ENCODE measurements at places on chromosomes 5 and 9.
A peak's percentile ranks its signal among the peaks of the same experiment; 100 is the strongest.

- DNase-seq = no peak
Observed at GRCh38 chr5:124816381-124816780, 69.9 kb upstream of the ZNF608 start.

- no peak for DNase-seq
Observed at GRCh38 chr5:30968971-30969370, 224.5 kb upstream of the CDH6 start.

GRCh38 chr9:93261281-93261680 is 77.3 kb downstream of the WNK2 start:
- DNase-seq = no peak

DNA sequence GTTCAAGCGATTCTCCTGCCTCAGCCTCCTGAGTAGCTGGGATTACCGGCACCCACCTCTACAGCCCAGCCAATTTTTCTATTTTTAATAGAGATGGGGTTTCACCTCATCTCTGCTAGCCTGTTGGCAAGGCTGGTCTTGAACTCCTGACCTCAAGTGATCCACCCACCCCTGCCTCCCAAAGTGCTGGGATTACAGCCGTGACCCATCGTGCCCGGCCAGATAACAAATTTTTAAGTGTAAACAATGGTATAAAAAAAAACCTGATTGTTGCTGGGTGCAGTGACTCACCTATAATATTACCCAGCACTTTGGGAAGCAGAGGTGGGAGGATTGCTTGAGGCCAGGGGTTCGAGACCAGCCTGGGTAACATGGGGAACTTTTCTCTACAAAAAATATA is 28.0 kb upstream of the N4BP3 start:
- no peak for DNase-seq

DNA sequence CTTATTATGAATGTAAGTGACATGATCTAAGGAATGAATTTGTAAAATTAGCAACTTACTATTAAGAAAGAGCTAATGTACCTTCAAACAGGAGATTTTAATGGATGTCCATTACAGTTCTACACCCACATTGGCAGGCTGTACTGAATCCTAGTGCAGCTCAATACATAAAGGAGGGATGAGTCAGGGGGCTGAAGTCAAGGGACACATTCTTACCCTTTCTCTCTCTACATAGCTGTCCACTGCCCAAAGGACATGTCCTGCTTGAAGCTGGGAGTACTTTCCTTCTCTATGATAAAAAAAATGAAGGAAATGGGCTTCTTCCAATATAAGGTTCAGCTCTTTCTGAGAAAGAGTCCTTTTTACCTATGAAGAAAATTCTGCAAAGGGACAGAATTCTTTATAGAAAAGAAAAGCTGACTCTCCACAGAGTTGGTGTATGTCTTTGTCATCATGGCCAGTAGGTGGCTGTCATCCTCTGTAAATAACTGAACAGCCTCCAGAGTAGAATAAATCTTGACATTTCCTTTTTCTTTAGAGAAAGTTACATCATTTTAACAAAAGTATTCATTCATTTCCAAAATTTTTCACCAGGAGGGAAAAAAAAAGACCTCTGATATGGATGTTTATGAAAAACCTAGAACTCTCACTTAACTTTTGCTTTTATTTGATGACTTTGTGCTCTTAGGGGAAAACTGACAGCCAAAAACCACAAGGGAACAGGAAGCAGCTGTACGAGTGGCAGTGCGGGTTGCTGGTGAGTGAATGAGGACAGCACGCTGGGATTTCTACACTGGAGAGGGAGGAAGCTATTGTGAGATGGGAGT is 13.1 kb upstream of the IFNA14 start:
- peak; percentile 18 for DNase-seq

GRCh38 chr9:94932652-94933510 is 206.4 kb downstream of the AOPEP start:
- DNase-seq = no peak

GRCh38 chr5:174411479-174411819 is 312.9 kb upstream of the MSX2 start:
- DNase-seq = no peak

- DNase-seq = no peak
Observed at GRCh38 chr5:157204765-157205164, 24.1 kb downstream of the ITK start.

DNA sequence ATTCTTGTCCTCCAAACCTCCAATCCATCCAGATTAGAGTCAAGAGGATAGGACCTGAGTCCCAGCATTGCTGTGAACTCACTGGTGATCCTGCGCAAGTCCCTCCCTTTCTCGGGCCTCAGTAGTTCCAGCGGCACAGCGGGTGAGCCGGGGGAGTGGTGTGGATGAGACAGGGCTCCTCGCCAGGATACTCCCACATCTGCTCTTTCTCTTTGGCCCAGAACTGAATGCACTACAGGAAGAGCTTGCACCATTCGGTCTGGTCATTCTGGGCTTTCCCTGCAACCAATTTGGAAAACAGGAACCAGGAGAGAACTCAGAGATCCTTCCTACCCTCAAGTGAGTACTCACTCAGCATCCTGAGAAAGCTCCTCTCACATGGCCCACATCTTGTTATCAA is 6.3 kb downstream of the GPX3 start:
- DNase-seq = no peak

DNA sequence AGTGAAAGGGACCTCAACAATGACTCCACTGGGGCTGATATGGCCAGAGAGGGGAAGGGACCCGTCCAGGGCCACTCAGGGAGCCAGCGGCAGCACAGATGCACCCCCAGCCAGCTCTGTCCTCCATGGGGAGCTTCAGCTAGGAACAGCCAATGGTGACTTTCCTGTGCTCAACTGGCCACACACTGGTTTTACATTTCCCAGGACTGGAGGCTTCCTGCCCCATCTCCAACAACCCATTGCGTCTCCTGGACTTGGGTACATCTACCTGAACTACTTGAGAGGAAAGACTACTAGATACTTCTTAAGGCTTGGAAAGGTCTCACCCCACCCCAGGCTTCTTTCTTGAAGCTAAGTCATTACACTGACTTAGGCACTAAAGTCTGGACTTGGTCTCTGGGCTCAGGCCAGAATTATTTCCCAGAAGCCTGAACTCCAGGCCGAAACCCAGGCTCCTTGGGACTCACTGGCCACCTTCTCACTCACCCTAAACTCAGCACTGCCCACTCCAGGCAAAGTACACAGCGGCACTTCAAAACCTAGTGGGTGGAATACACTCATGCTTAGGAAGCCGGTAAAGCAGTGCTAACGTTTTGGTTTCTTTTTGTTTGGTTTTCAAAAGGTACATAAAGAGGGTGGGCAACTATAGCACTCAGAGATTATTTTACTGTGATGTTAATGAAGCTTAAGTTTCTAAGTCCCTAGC is 1.5 kb downstream of the IGFBPL1 start:
- DNase-seq = no peak

DNA sequence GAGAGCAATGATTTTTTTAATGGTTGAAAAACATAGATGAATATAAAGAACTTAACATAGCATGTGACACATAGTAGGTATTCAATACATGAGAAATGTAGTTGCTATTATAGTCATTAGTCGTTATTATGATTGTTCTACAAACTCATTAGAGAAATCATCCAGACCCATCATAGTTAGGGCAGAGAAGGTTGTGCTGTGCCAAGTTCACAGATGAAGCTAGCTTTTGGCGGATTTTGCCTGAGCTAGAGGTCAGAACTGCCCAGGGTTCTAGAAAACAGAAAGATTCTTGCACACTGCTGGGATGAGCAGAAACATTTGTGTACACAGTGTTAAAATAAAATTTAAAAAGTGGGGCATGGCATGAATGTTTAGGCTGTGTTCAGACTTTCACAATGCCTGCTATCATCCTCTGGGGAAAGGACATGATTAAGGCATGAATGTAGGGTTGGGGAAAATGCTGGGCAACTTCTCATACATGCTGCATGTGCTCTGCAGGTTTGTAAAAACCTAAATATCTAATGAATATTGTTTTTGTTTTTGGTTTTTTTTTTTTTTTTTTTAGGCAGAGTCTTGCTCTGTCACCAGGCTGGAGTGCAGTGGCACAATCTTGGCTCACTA is 33.3 kb upstream of the RAD23B start:
- DNase-seq = no peak

GRCh38 chr9:98306384-98307145 is 51.1 kb upstream of the TBC1D2 start:
- DNase-seq = no peak

- no peak for DNase-seq
Observed at GRCh38 chr5:76513476-76513875, 109.7 kb downstream of the F2RL2 start.

- DNase-seq = no peak
Observed at GRCh38 chr5:76234665-76235064, 151.5 kb downstream of the SV2C start.

GRCh38 chr9:97934321-97935115 is 3.5 kb downstream of the HEMGN start:
- no peak for DNase-seq
